ENCODE measurements at places on chromosomes 2 and 18.

GRCh38 chr2:104836841-104837240, 17.1 kb upstream of the POU3F3 start:
- no peak for DNase-seq

GRCh38 chr2:90645-91312, 44.5 kb upstream of the FAM110C start:
- DNase-seq: no peak

- no peak for DNase-seq
These were observed 106.3 kb downstream of the RNF144A start for GRCh38 chr2:7023542-7023941.

GRCh38 chr2:227373389-227373788, 5.7 kb downstream of the TM4SF20 start:
- DNase-seq: no peak

- no peak for DNase-seq
These were observed 1156.3 kb upstream of the CRIM1 start for GRCh38 chr2:35199298-35199697.

DNA sequence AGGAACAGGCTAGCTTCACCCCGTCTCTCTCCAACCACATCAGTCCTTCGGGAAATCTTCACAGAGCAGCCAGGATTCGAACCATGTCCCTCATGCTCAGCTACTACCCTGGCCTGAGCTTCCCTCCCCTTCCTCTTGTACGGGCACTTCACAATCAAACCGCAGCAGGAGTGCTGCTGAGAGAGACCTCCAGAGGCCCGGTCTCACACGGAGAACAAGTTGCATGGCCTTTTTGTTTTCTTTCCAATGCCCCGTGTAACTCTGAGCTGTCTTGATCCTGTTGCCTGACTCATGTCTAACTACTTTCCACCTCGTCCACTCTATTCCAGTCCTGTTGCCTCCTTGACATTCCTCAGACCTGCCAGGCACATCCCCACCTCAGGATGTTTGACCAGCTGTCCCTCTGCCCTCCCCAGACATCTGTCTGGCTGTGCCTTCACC, 25.4 kb downstream of the FBLN7 start:
- DNase-seq: no peak

All from activated naive CD4-positive, alpha-beta T cell treated with anti-CD3 and anti-CD28 coated beads, Interleukin-2, amount 50 U/mL, for 72 hours (primary cell).